Adrenal gland (tissue), 19 donors: ENCODE measurements at places on chromosomes 5 and 9. TPM values are rescaled to one million over a fixed set of nuclear protein-coding genes. Genes with fewer than 3 reads are reported as not detected.

IFNE gene
- polyA plus RNA-seq, result not detected

DMGDH gene
- polyA plus RNA-seq, result 3.0 TPM

ERCC8 gene
- 11.6 TPM for polyA plus RNA-seq

ANKRD34B gene
- 0.04 TPM for polyA plus RNA-seq

KIAA1191 gene
- 52.9 TPM for polyA plus RNA-seq

GSN gene
- polyA plus RNA-seq, result 432 TPM
